ENCODE measurements at places on chromosomes 7 and 10. TPM values are rescaled to one million over a fixed set of nuclear protein-coding genes. Genes with fewer than 3 reads are reported as not detected.

CALHM1 gene
- total RNA-seq, result not detected

ZNF786 gene
- 5.5 TPM for total RNA-seq

PPP1R3C gene
- total RNA-seq, result 2.2 TPM

TMEM120A gene
- total RNA-seq, result 21.4 TPM

INPP5A gene
- 16.2 TPM for total RNA-seq

ABCA13 gene
- total RNA-seq, result 0.71 TPM

KLLN gene
- 0.24 TPM for total RNA-seq

FANK1 gene
- 4.1 TPM for total RNA-seq

LHFPL3 gene
- not detected for total RNA-seq

NKX1-2 gene
- 5.5 TPM for total RNA-seq

MINPP1 gene
- total RNA-seq, result 16.4 TPM

PGAM2 gene
- 0.11 TPM for total RNA-seq

SPDYE2B gene
- total RNA-seq, result not detected

GATA3 gene
- 8.3 TPM for total RNA-seq

TUBAL3 gene
- 1.1 TPM for total RNA-seq

SCIN gene
- not detected for total RNA-seq

CFAP43 gene
- 0.14 TPM for total RNA-seq

PNLIPRP3 gene
- 13.4 TPM for total RNA-seq

LEP gene
- total RNA-seq, result not detected

ITGA8 gene
- not detected for total RNA-seq

SORCS1 gene
- total RNA-seq, result not detected

HNRNPF gene
- 267 TPM for total RNA-seq

WNT8B gene
- not detected for total RNA-seq

OR2A12 gene
- not detected for total RNA-seq

ZCCHC24 gene
- total RNA-seq, result 0.67 TPM

GPR15LG gene
- total RNA-seq, result not detected

SLC29A4 gene
- 0.46 TPM for total RNA-seq

SMURF1 gene
- 23.8 TPM for total RNA-seq
